Stimulated activated CD8-positive, alpha-beta memory T cell treated with anti-CD3 and anti-CD28 coated beads, Interleukin-12 subunit alpha, Interleukin-12 subunit beta, amount 100 ng/mL, for 4 hours (primary cell): ENCODE measurements at places on chromosomes 7 and 10.

- no peak for DNase-seq
These were observed 137.1 kb downstream of the SLC25A13 start for GRCh38 chr7:96184783-96185182.

DNA sequence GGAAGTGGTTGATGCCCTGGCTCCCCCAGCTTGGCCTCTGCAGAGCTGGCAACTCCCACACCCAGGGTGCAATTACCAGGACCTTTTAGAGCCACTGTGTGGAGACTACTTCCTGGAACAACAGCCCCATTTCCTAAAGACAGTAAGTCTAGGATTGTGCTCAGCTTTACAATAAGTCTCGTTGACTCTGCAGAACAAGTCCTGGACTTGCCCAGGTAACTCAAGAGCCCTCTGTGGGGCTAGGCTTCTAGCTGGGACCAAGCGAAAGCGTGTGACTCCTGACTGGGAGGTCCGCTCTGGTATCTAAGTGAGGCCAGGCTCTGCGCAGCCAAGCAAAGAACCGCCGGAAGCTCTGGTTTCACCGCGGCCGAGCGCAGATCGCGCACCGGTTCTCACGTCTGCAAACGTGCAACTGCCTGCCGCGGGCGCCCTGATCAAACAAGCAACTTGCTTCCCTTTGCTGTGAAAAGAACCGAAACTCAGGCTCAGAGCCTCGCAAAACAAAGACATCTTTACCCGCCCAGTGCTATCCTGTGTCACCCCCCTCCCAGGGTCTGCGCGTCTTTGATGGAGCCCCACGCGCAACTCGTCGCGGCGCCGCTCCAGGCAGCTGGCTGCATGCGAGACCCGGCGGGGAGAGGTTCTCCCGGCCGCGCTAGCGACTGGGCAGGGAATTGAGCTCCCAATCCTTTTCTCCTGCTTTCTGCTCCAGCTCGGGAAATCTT lies 4.4 kb upstream of the PDLIM1 start:
- peak; percentile 19 for DNase-seq

GRCh38 chr10:101550965-101551364 lies 37.1 kb downstream of the POLL start:
- DNase-seq: no peak

DNA sequence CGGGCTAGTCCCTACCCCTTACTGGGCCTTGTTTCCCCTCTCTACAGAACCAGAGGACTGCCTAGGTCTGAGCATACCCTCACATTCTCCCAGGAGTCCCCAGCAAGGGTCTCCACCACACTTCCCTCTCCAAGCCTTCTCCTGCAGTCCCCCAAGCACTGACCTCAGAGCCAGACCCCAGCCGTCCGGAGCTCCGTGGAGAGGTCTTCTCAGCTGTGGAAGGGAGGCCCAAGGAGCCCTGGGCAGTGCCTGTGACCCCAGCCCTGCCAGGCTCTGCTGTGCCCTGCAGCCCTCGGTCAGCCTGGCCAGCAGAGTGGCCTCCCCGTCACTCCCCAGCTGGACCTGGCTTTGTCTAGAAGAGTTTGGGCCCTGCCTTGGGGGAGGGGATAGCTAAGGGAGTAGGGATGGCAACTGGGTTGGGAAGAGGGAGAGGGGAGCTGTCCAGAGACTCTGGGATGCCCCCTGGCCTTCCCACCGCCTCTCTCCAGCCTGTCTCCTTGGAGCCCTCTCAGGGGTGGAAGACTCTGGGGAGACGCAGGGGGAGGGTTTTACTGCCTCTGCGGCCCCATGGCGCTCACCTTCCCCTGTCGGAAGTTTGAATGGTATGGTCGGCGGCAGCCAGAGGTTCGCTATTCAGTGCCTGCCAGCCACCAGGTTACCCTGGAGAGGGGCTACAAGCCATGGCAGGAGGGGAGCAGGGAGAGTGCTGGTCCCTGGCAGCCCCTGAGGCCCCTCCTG lies at the start of gene C10orf105:
Gene C10orf105, minus strand, starts transcription at position 315 of the 738 bp plus-strand sequence. CDS start 3,441 bp downstream, outside the sequence.
- no peak for DNase-seq

DNA sequence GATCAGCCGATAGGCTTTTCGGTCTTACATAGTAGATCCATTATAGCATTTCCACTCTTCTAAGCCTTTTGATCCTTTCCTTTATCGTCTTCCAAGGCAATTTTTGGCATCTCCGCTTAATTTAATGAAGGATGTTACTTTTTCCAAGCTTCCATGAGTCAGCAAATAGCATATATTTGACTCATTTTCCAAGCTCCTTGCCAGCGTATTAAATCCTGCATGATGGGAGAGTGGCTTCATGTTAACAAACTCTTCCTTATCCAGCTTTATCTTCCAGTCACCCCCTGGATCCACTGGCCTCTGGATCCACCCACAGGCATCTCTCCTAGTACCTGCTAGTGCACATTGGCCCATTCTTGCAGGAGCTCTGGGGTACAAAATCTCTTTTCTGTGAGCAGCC lies 13.0 kb downstream of the OR9A2 start:
- DNase-seq: no peak

GRCh38 chr10:111439034-111439842 lies 362.4 kb downstream of the ADRA2A start:
- no peak for DNase-seq
